Vagina (tissue), 2 donors: ENCODE measurements at places on chromosomes 5 and 9.

DNA sequence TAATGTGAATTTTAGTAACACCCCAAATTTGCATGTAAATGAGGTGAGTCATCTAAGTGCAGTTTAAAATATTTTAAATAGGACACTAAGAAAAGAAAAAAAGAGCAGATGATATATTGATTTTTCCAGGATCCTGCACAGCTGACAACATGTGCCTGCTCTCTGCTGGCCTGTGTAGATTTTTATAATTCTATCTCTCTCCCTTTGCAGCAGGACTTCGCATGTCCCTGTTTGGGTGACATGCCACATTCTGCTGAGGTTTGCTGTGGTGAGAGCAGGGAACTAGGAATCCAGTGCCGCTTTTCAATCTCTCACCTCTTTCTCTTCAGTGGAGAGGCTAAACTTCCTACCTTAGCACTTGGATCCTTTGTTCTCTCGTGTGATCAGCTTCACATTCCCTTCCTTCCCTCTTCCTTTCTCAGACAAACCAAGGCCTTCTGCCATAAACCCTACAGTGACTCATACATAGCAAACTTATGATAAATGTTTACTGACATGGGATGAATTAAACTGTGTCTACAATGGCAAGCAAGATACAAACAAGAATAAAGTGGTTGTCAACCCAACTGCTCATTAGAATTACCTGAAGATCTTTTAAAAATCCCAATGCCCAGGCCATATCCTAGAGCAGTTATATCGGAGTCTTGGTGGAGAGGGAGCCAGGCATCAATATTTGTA is 198.8 kb upstream of the EFNA5 start:
- DNase-seq, result no peak

DNA sequence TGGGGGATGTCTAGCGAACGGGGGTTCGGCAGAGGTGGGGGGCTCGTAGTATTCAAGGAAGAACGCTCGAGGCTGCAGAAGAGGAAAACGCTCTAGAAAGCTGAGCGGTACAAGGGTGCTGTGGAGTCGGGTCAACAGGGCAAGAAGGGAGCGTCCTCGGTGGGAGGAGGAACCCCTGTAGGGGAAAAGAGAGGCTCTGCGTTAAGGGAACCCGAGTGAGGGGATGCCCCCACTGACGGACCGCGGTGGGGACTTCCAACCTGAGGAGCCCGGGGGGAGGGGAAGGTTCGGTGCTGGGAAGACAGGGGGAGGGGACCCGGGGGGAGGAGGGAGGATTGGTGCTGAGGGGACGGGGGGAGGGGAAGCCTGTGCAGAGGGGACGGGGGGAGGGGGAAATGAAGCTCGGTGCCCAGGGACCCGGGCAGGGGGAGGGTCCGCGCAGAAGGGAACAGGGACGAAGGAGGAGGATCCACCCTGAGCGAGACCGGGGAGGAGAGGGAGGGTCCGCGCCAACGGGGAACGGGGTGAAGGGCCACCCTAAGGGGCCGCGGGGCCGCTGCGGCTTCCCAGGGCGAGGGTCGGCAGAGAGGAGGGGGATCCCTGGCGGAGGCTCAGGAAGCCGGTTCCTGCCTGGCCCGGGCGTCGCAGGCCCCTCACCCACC is 621 bp downstream of the NR6A1 start:
- DNase-seq, result no peak

- DNase-seq, result no peak
Observed at GRCh38 chr9:136700304-136700703, 12.1 kb upstream of the DIPK1B start.

DNA sequence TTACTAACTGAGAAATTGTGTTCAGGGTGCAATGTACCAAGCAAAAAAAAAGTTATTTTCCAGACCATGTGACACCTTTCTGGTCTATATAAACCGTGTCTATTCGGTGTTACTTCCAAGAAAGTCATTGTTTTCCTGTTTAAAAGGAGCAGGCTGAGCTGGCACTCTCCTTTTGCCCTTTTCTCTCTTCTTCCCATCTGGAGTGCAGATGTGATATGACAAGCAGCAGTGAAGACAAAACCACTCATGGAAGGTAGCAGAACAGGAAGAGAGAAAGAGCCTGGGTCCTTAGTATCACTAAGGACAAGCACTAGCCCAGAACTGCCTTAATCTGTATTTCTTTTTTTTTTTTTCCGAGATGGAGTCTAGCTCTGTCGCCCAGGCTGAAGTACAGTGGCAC is 25.6 kb downstream of the LYRM7 start:
- no peak for DNase-seq

DNA sequence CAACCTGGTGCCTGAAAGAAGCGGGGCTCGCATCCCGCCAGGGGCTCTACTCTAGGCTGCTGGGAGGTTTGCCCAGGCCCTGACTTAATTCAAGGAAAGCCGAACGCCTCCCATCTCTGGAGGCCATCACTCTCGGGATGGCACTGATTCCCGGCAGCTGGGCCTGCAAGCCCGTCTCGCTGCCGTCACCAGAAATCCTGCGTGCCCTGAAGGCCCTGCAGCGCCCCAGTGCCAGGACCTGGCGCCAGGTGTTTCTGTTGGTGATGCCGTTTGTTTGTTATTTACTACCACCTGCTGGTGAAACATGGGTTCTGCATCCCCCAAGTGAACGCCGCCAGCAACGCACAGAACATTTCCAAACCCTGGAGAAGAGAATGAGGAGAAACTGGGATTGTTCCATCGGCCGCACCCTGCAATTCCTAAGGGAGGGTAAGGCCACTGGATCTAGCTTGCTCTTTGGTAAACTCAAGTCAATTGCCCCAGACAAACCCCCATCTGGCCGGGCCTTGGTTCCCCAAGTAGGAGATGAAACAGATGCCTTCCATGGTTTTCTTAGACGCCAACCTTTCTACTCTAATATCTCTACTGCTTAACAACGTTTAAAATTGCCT is 77.9 kb downstream of the AK8 start:
- DNase-seq, result peak; percentile 81

DNA sequence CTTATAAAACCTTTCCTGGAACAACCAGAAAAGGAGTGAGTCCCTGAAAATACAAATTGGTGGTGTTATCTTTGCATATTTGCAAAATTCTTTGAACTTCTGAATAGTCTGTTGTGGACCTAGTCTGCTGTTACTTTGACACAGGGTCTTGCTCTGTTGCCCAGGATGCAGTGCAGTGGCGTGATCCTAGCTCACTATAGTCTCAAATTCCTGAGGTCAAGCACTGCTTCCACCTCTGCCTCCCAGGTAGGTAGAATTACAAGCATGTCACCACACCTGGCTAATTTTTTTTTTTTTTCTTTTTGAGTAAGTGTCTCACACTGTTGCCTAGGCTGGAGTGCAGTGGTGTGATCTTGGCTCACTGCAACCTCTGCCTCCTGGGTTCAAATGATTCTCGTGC is 43.7 kb upstream of the SPRY4 start:
- DNase-seq, result no peak
